Thyroid gland (tissue), 4 donors: ENCODE measurements at places on chromosomes 3 and 15. TPM values are rescaled to one million over a fixed set of nuclear protein-coding genes. Genes with fewer than 3 reads are reported as not detected.
A peak's percentile ranks its signal among the peaks of the same experiment; 100 is the strongest.

Gene CYP1A2
- 9.9 TPM for total RNA-seq

DNA sequence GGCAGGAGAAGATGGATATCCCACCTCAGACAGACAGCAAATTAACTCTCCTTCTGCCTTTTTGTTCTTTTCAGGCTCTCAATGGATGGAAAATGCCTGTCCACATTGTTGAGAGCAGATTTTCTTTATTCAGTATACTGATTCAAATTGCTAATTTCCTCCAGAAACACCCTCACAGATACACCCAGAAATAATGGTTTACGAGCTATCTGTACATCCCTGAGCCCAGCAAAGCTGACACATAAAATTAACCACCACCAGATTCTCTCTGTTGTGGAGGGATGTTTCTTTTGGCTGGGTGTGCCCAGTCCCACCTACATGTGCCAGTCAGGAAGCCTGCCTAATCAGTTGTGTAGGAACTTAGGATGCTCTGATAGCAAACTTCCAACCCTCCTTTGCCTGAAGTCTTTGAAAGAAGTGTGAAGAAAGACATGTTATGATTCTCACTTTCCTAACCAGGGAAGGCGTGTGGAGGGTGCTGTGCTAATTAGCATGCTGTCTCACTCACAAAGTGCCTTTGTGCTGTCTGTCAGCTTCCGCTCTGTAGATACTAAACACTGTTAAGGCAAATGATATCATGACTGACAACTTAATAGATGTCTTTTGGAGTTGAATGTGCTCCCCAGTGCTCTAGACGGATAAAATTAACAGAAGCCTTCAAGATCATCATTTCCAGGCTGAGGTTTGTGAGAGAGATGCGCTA is 208.5 kb downstream of the CLSTN2 start:
- peaks cover 3% of the 10 kb centered on the region for H3K4me1 ChIP-seq
- no peaks in the 10 kb centered on the region for H3K36me3 ChIP-seq
- no peaks in the 10 kb centered on the region for H3K27me3 ChIP-seq
- H3K4me3 ChIP-seq = no peak overlapping the region

- H3K4me1 ChIP-seq = no peaks in the 10 kb centered on the region
- H3K27ac ChIP-seq = no peak overlapping the region
- H3K27me3 ChIP-seq = no peaks in the 10 kb centered on the region
- no peaks in the 10 kb centered on the region for H3K36me3 ChIP-seq
- no peak overlapping the region for H3K4me3 ChIP-seq
Observed at GRCh38 chr3:10351013-10351735, 30.3 kb upstream of the SEC13 start.

- H3K4me1 ChIP-seq = peaks cover 32% of the 10 kb centered on the region
- H3K4me3 ChIP-seq = no peak overlapping the region
- H3K27ac ChIP-seq = peak overlapping the region; percentile 47
- H3K36me3 ChIP-seq = no peaks in the 10 kb centered on the region
- no peaks in the 10 kb centered on the region for H3K27me3 ChIP-seq
Observed at GRCh38 chr3:25037049-25037547, 391.0 kb upstream of the RARB start.

GRCh38 chr15:90203473-90203872 is 2.3 kb downstream of the SEMA4B start:
- no peak overlapping the region for H3K27ac ChIP-seq
- H3K27me3 ChIP-seq = no peaks in the 10 kb centered on the region
- no peak overlapping the region for H3K4me3 ChIP-seq

Gene AGTR1
- total RNA-seq = 19.5 TPM

DNA sequence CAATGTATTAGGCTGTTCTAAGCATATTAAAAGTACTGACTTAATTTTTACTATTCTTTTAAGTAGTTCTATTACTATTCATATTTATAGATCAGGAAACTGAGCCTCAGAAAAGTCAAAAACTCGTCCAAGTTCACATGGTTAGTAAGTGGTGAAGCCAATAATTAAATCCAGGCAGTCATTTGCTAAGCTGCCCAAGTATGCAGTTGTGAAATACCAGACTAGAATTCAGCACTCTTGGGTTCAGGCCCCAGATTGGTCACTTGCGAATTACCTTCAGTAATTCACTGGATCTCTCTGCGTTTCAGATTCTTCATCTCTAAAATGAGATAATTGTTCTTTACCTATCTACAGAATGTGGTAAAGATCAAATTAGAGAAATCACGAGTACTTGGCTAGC is 161.9 kb upstream of the CADPS start:
- no peak for DNase-seq
- no peak overlapping the region for H3K27ac ChIP-seq
- no peaks in the 10 kb centered on the region for H3K4me1 ChIP-seq
- no peak overlapping the region for H3K4me3 ChIP-seq
- H3K36me3 ChIP-seq = no peaks in the 10 kb centered on the region

Gene P2RY14
- 9.5 TPM for total RNA-seq

Gene P2RY12
- total RNA-seq = 0.49 TPM

- H3K4me3 ChIP-seq = no peak overlapping the region
- DNase-seq = no peak
- H3K36me3 ChIP-seq = no peaks in the 10 kb centered on the region
- H3K27me3 ChIP-seq = no peaks in the 10 kb centered on the region
- H3K27ac ChIP-seq = peak overlapping the region; percentile 38
Observed at GRCh38 chr3:71111784-71112440, 471.6 kb downstream of the FOXP1 start.

- H3K27ac ChIP-seq = no peak overlapping the region
- H3K27me3 ChIP-seq = no peaks in the 10 kb centered on the region
- H3K4me3 ChIP-seq = no peak overlapping the region
- DNase-seq = no peak
Observed at GRCh38 chr3:190734490-190734889, 128.0 kb downstream of the GMNC start.

Gene CELF6
- 4.9 TPM for total RNA-seq

GRCh38 chr3:152076148-152076547 is 192.6 kb upstream of the MBNL1 start:
- H3K27me3 ChIP-seq = no peaks in the 10 kb centered on the region
- no peak for DNase-seq
- no peak overlapping the region for H3K27ac ChIP-seq

DNA sequence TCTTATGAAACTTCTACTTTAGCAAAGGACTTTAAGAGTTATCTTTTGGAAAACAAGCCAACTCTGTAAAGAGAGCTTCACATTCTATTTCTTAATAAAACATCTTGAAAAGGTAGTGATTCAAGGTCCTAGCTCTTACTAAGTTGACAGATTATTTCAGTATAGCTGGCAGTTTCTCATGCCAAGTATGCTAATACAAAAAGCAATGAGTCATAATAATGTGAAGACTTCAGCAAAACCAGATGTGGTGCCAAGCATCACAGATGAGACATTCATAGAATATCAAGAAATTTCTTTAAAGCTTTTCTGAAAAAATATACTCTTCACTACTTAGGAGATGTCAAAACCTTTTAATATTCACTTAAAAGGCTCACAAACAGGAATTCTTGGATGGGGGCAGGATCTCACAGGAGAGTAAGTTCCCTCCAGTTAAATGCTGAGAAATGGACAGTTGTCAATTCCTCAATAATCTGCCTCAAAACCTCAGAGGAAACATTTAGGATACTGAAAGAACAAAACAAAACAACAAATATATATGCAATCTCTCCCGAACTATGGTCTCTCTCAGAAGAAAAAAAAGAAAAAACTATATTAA is 45.6 kb downstream of the DCBLD2 start:
- no peaks in the 10 kb centered on the region for H3K27me3 ChIP-seq
- H3K27ac ChIP-seq = no peak overlapping the region
- no peak overlapping the region for H3K4me3 ChIP-seq
- no peak for DNase-seq
- no peaks in the 10 kb centered on the region for H3K36me3 ChIP-seq

- DNase-seq = no peak
- H3K27me3 ChIP-seq = no peaks in the 10 kb centered on the region
- H3K4me3 ChIP-seq = no peak overlapping the region
- H3K36me3 ChIP-seq = no peaks in the 10 kb centered on the region
- H3K27ac ChIP-seq = no peak overlapping the region
- H3K4me1 ChIP-seq = no peaks in the 10 kb centered on the region
Observed at GRCh38 chr3:40299721-40300335, 9.7 kb upstream of the EIF1B start.

- peak overlapping the region; percentile 80 for H3K4me3 ChIP-seq
- peaks cover 14% of the 10 kb centered on the region for H3K4me1 ChIP-seq
- no peaks in the 10 kb centered on the region for H3K27me3 ChIP-seq
- DNase-seq = no peak
- peak overlapping the region; percentile 98 for H3K27ac ChIP-seq
Observed at GRCh38 chr3:143001034-143001368, 369 bp upstream of the U2SURP start.

DNA sequence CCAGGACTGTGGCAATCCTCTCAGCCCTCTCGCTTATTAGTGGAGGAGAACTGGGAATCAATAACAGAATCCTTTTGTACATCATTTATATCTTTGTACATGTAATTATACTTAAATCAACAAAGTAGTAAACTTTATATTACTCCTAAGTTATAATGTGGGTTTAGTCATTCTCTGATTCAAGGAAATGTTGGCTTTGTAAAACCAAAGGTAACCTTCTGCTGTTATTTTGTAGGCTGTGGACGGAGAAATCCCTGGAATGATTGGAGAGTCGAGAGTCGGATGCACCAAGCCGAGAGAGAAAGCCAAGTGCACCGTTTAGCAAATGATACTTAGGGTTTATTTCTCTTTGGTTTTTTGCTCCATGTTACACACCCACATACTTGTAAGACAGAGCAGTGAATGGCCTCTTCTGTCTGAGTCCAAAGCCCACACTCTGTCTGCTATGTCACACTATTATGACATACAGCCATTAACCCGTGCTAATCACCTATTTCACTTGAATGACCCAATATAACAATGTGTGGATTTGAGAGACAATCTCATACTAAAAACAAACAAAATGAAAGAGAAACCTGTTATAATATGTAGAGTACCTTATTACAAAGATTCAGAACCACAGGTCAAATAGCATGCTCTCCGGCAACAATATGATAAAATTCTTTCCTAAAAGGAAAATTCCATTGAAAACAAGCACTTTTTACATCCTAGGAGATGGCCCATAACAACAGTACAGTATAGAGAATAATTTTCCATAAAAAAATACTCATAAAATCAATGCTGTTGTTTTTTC is 72.2 kb downstream of the MECOM start:
- H3K27me3 ChIP-seq = no peaks in the 10 kb centered on the region
- no peak for DNase-seq
- H3K4me1 ChIP-seq = no peaks in the 10 kb centered on the region
- no peak overlapping the region for H3K4me3 ChIP-seq

GRCh38 chr3:22977650-22978289 is 225.4 kb upstream of the UBE2E2 start:
- no peaks in the 10 kb centered on the region for H3K4me1 ChIP-seq
- no peak for DNase-seq
- H3K36me3 ChIP-seq = no peaks in the 10 kb centered on the region
- no peak overlapping the region for H3K4me3 ChIP-seq
- no peaks in the 10 kb centered on the region for H3K27me3 ChIP-seq

DNA sequence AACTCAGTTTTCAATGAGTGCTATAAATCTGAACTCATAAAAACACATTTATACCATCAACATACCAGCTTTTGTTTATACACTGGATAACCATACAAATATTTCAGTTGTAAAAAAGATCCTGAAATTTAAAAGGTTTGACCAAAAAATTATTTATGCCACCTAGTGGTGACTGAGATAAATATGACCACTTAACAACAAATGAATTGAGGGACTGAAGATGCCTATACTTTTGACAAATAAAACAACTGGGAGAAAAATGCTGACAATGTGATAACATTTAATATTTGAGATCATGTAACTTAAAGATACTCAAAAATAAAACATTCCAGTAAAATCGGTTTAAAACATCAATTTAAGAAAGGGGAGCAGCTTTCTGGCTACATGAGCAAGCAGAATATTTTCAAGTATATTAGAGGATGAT is 30.4 kb downstream of the ATG3 start:
- no peak for DNase-seq
- no peaks in the 10 kb centered on the region for H3K4me1 ChIP-seq
- H3K27ac ChIP-seq = no peak overlapping the region
- H3K4me3 ChIP-seq = no peak overlapping the region
- H3K27me3 ChIP-seq = no peaks in the 10 kb centered on the region

DNA sequence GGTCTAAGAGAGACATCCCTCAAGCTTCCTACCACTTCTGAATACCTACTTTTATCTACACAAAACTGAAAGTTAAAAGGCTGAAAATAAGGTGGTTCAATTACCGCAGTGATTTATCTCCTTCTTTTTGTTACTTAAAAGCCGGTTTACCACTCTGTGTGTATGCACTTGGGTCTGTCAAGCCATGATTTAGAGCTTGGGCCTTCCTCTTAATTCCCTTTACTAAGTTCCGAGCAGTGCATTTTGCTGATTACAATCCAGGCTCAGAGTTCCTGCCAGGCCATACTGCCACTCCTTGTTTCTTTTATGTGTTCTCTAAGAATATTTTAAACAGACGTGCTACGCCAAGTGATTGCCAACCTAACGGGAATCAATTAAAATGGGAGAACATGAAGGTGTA is 16.5 kb downstream of the KCTD6 start:
- no peaks in the 10 kb centered on the region for H3K36me3 ChIP-seq
- no peak overlapping the region for H3K4me3 ChIP-seq
- DNase-seq = no peak
- H3K27me3 ChIP-seq = no peaks in the 10 kb centered on the region
- H3K27ac ChIP-seq = no peak overlapping the region
- H3K4me1 ChIP-seq = no peaks in the 10 kb centered on the region

- no peak overlapping the region for H3K4me3 ChIP-seq
- H3K27ac ChIP-seq = no peak overlapping the region
- H3K36me3 ChIP-seq = no peaks in the 10 kb centered on the region
- no peaks in the 10 kb centered on the region for H3K4me1 ChIP-seq
Observed at GRCh38 chr3:113602836-113603235, 70.5 kb downstream of the SIDT1 start.

Gene IL17RE
- total RNA-seq = 6.9 TPM

- no peak overlapping the region for H3K4me3 ChIP-seq
- H3K27me3 ChIP-seq = no peaks in the 10 kb centered on the region
- H3K36me3 ChIP-seq = no peaks in the 10 kb centered on the region
- no peak overlapping the region for H3K27ac ChIP-seq
- H3K4me1 ChIP-seq = peaks cover 4% of the 10 kb centered on the region
- peak; percentile 4 for DNase-seq
Observed at GRCh38 chr3:14555835-14556234, 15.7 kb upstream of the GRIP2 start.

DNA sequence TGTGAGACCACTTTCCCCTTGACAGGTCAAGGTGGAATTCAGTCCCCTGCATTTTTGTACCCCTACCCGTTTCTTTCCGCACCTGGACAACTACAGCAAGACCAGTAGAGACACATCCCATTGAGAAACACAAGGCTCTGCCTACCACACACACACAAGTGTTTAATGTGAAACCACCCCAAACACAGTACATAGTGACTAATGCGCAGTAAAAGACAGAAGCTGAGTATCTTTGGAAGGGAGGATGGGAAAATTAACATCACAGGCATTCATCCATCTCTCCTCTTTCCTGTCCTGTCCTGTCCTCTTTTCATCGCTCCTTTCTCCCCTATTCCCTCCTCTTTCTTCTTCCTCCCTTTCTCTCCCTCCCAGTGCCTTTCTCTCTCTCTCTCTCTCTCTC is 64.8 kb downstream of the SCN11A start:
- no peak overlapping the region for H3K27ac ChIP-seq
- no peak for DNase-seq
- no peaks in the 10 kb centered on the region for H3K27me3 ChIP-seq
- H3K4me1 ChIP-seq = no peaks in the 10 kb centered on the region
- H3K36me3 ChIP-seq = no peaks in the 10 kb centered on the region

Gene CCR9
- total RNA-seq = not detected
